ENCODE measurements at places on chromosomes 5 and 9. TPM values are rescaled to one million over a fixed set of nuclear protein-coding genes. Genes with fewer than 3 reads are reported as not detected.

THBS4 gene
- 0.53 TPM for total RNA-seq

DNA sequence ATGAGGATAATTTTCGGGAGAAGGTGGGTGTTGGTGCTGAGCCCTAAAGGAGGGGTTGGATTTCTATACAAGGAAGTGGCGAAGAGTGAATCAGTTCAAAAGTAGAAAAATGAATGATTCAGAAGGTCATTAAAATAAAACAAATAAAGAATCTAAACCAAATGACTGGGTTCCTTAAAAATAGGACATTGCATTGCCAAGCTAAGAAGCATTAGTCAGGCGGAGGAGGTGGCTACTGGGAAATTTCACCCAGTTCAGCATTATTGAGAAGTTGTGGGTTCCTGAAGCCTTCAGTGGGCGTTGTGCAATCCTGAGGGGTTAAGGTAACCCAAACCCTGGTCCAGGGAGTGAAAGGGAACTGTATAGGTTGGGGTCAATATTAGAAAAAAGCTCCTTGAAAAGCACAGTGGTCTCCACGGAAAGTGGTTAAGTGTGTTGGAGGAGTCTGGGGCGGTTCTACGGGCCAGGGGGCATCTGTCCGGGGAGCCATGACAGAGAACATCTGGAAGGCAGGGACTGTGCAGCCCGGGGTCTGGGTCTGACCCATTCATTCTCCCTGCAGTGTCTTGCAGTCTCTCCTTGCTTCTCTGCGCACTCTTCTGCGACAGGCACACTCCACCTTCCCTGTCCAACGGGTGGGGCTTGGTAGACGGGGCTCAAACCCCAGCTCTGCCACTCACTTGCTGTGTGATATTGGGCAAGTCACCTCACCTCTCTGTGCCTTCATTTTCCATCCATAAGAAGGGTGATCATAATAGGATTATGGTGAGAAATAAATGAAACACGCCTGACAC is 27.6 kb upstream of the DUSP1 start:
- DNase-seq: no peak

DNA sequence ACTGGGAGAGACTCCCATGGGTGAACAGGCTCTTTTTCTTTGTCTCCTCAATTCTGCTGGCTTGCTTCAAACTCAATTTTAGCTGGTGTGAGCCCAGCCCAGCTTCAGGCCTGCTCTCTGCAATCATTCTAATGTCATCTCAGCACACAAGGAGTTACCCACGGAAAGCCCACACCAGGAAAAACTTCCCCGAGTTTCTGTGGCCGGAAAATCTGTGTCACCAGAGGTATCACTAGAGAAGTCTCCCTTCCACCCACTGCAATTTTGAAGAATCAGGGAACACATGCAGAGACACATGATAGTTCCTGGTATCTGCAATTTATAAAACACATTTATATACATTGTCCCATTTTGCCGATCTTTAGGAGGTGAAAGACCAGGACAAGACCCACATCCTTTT is 13.5 kb upstream of the NDFIP1 start:
- DNase-seq: no peak

KIF12 gene
- total RNA-seq: 0.10 TPM

TRMO gene
- 40.7 TPM for total RNA-seq

MPDZ gene
- 0.35 TPM for total RNA-seq

CMYA5 gene
- total RNA-seq: 0.13 TPM

- DNase-seq: no peak
Measured at GRCh38 chr5:10469253-10470050, 27.8 kb downstream of the ROPN1L start.

DNA sequence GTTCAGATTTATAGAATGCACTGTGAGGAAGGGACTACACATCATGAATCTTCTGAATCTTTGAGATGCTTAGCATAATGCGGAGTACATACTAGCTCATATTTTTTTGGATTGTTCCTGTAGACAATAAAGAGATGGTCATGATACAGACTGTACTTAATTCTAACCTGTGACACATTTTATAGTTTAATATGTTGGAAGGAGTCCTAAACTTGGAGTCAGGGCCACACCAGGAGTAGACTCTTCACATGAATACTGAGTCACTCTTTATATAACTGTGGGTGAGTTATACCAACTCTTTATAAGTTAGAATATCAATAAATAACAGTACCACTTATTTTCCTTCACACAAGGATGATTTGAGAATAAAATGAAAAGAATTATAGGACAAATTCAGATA is 16.9 kb downstream of the C9orf85 start:
- no peak for DNase-seq

PRR7 gene
- total RNA-seq: 20.1 TPM

GRCh38 chr5:55454282-55454681 is 80.5 kb downstream of the PLPP1 start:
- no peak for DNase-seq

STKLD1 gene
- total RNA-seq: 0.49 TPM

- no peak for DNase-seq
Measured at GRCh38 chr5:166102947-166103346, 2188.5 kb upstream of the WWC1 start.

OR1L1 gene
- total RNA-seq: not detected

DNA sequence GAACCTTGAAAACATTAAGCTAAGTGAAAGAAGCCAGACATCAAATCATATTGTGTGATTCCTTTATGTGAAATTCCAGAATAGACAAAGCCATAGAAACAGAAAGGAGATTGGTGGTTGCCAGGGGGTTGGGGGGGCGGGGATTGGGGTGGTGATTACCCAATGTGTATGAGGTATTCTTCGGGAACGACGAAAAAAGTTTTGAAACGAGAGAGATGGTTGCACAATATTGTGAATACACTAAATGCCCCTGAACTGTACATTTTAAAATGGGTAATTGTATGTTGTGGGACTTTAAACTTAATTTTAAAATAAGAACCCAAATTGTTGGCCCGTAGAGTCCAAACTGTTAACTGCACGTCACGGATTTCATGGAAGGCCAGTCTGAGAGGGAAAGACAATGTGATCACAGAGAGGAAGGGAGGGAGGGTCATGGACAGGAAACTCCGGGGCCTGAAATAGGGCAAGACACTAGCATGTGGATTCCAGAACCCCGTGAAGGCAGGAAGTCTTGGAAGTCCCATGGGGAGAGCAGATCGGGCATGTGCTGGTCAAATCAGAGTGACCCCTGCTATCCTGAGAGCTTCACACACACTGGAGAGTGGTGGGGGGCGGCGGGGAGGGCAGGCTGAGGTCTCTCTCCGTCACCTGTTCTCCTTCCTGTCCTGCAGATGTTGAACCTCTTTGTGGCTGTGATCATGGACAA is 218.4 kb downstream of the CACNA1B start:
- no peak for DNase-seq

GRCh38 chr9:91623004-91623403 is 199.4 kb upstream of the NFIL3 start:
- no peak for DNase-seq

PRDM12 gene
- not detected for total RNA-seq

GRCh38 chr5:71597001-71597400 is 9.9 kb downstream of the MCCC2 start:
- DNase-seq: no peak

DNA sequence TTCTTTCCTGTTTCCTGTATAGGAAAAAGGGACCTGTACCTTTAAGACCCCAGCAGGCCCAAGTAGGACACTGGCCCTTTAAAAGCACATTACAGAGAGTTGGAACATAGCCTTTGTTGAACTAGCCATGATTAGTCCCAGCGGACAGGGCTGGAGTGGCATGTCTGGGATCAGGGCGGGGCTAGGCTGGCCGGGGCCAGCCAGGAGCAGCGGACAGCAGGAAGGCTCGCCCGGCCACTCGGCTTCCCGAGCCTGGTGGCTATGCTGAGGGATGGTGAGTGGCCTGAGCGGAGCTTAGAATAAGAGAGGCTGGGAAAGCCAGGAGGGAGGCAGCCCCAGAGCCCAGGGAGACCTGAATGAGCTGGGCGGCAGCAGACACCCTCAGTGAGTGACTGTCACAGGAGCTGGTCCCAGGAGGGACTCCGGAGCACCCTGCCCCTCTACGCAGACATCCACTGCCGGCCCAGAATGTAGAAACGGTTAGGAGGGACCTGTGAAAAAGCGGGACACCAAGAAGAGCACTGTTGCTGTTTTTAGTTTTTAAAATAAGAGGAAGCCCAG is 92.1 kb downstream of the DAB2IP start:
- no peak for DNase-seq

CATSPER3 gene
- total RNA-seq: not detected

- DNase-seq: no peak
Measured at GRCh38 chr9:108836781-108837180, 19.0 kb downstream of the ACTL7B start.

SNCB gene
- not detected for total RNA-seq

DNA sequence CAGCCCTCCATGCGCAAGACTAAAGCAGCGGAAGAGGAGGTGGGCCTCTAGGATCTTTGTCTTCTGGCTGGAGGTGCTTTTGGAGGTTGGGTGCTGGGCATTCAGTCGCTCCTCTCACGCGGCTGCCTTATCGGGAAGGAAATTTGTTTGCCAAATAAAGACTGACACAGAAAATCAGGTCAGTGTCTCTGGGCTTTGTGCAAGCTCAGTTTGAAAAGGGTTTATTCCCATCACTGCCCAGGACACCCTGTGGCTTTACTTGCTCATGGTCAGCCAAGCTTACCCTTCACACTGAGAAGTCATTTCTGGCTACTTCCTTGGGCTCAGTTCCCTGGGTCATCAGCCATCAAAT is 10.5 kb downstream of the SLC2A8 start:
- DNase-seq: no peak

- DNase-seq: no peak
Measured at GRCh38 chr5:59537961-59538749, 355.4 kb downstream of the PDE4D start.

DNA sequence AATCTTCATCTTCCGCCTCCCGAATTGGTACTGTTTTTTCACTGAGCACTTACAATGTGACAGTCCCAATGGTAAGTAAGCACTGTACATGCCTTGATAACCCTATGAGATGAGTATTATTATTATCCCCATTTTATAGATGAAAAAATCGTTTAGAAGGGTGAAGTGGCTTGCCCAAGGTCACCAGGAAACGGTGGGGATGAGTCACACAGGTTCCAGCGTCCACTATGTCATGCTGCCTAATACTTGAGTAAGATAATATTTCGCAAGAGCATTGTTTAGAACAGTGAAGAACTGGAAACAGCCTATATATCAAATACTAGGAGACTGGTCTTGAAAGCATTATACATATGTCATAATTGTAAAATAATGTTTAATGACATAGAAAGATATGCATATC is 12.9 kb downstream of the HAND1 start:
- DNase-seq: no peak

LCN9 gene
- total RNA-seq: not detected

GRCh38 chr9:37953775-37954437 is 50.0 kb upstream of the SLC25A51 start:
- no peak for DNase-seq

- DNase-seq: no peak
Measured at GRCh38 chr9:76859860-76860259, 46.1 kb downstream of the PRUNE2 start.

GRCh38 chr9:92954049-92954861 is 6.9 kb downstream of the FGD3 start:
- DNase-seq: peak; percentile 81

DYNC2I2 gene
- 8.0 TPM for total RNA-seq

PCDHGC4 gene
- total RNA-seq: not detected

GRCh38 chr9:75666856-75667554 is 223.5 kb upstream of the PCSK5 start:
- no peak for DNase-seq

DNA sequence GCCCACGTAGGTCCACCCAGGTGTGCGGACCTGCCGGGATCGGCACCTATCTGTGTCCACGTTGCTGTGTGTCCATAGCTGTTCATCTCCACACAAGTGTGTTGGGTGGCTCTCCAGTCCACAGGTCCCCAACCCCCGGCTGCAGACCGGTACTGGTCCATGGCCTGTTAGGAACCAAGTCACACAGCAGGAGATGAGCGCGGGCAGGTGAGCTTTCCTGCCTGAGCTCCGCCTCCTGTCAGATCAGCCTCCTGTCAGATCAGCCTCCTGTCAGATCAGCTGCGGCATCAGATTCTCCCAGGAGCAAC is 18.9 kb downstream of the LAMC3 start:
- no peak for DNase-seq

All from T-cell (primary cell).